ENCODE measurements at places on chromosomes 4 and X.

DNA sequence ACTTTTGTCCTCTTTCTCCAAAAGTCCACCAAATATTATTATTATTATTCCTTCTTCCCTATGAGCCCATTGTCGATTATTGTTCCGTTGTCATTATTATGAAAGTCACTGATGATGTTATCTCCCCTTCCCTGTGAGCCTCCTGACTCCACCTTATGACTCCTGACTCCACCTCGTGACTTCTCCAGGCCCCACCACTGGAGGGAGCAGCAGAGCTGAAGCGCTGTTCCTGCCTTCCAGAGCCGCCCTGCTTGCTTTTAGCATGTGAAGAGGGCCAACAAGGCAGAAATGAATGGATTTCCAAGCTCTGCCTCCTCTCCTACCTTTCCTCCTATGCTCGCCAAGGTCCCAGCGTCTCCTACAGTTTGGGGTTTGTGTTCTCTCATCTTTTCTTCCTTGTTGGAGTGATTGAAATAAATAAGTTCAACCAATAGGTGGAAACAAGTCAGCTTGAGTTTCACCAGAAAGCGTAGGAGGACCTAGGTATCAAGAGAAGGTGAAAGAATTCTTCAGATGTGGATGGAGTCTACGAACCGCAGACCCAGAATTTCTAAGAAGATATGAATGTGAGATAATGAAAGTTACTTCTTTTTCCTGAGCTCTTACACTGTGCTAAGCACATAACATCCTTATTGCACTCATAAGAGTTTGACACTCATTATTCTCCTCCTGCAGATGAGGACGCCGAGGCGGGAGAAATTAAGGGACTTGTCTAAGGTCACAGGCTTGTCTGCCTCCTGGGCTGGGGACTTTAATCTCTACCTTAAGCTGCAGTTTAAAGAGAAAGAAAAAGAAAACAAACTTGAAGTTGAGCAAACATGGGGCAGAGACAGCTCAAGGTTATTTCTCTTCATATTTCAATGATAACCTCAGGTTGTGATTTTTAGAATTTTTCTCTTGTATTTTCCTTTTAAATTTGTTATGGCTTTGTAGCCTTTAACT is 26.1 kb downstream of the IGSF1 start:
- DNase-seq = no peak

- DNase-seq = no peak
These were observed 163.2 kb downstream of the PRKX start for GRCh38 chrX:3550160-3550751.

DNA sequence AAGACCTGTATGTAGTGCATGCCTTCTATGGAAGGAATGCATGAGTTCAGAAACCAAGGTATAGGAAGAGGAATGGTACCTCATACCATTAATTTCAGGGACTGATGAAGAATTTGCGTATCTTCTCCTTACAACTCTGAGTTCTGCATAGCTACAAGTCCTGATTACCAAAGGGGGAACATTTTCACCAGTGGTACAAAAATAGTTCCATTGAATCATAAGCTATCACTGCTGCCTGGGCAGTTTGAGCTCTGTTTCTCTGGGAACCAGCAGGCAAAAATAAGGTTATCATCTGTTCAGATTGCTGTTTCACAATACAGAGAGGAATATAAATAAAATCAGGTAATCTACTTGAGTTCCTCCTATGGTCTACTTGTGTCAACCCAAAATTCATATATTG is 77.9 kb upstream of the GNPDA2 start:
- DNase-seq = no peak

GRCh38 chrX:76172325-76172893 is 453 bp upstream of the PBDC1 start:
- no peak for DNase-seq
